H54 (cell line): ENCODE measurements at places on chromosomes 7 and 10.

- DNase-seq = no peak
Observed at GRCh38 chr7:55105952-55106351, 87.1 kb downstream of the EGFR start.

DNA sequence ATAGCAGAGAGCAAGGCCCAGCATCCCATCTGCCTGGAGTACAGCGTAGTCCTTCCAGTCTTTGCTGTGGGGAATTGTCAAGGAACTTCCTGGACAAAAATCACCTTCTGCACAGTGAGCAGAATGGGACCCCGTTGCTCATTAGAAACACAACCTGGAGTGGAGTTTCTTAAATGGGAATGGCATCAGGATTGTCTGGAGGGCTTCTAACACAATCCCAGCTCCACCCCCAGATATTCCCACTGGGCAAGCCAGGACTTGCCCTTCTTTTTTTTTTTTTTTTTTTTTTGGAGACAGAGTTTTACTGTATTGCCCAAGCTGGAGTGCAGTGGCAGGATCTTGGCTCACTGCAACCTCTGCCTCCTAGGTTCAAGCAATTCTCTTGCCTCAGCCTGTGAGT lies 356.4 kb downstream of the GALNT17 start:
- DNase-seq = no peak

DNA sequence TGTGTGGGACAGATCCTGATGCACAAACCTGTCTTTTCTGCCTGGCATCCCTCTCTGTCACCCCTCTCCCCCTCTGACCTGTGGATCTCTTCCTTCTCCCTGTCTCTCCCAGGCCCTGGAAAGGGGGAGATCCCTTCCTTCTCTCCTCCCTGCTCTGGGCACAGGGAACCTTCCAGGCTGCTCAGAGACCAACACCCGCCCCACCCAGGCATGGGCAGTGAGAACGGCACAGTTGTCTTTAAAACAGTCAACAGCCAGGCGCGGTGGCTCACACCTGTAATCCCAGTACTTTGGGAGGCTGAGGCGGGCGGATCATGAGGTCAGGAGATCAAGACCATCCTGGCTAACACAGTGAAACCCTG lies 34.7 kb downstream of the KCNH2 start:
- no peak for DNase-seq

DNA sequence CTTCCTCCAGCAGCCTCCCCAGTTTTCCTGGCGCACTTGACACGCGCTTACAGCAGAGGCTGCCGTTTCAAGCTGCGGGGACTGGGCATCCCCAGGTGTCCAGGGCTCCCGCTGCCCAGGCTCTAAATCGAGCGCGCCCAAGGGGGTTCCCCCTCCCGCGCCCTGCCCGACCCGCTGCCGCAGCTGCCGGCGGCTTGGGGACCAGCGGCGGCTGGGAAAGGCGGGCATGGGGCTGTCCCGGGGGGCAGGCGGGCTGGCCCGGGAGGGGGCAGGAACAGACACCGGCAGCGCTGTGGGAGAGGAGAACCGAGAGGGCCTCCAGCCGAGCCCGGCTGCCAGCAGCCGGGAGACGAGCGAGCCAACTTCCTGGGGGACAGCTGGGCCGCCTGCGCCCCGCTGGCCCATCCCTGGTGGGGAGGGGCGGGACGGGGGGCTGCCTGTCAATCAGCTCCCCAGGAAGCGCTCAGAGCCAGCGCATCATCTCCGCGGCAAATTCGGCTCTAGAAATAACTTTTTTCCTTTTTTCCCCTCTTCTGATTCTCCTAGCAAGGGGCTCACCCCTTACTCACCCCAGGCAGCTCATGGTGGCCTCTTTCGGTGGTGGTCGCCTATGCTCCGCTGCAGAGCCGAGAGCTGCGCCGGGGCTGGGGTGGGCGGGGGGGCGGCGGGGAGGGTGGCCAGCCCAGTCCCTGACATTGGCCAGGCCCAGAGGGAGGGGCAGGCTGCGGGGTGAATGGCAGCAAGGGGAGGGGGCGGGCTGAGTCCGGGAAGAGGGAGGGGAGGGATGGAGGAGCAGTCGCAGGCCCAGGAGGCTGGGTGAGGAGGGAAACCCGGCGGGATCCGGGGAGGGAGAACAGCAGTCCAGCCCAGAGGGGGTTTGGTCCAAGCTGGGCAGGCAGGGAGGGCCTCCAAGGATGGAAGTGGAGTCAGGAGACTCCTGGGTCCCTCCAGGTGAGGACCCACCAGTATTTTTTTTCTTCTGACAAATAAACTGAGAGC lies 14.7 kb downstream of the GRID2IP start:
- no peak for DNase-seq

GRCh38 chr7:107854989-107855388 lies 36.0 kb upstream of the DLD start:
- DNase-seq = no peak

GRCh38 chr7:39130274-39130673 lies 152.6 kb downstream of the POU6F2 start:
- DNase-seq = no peak

DNA sequence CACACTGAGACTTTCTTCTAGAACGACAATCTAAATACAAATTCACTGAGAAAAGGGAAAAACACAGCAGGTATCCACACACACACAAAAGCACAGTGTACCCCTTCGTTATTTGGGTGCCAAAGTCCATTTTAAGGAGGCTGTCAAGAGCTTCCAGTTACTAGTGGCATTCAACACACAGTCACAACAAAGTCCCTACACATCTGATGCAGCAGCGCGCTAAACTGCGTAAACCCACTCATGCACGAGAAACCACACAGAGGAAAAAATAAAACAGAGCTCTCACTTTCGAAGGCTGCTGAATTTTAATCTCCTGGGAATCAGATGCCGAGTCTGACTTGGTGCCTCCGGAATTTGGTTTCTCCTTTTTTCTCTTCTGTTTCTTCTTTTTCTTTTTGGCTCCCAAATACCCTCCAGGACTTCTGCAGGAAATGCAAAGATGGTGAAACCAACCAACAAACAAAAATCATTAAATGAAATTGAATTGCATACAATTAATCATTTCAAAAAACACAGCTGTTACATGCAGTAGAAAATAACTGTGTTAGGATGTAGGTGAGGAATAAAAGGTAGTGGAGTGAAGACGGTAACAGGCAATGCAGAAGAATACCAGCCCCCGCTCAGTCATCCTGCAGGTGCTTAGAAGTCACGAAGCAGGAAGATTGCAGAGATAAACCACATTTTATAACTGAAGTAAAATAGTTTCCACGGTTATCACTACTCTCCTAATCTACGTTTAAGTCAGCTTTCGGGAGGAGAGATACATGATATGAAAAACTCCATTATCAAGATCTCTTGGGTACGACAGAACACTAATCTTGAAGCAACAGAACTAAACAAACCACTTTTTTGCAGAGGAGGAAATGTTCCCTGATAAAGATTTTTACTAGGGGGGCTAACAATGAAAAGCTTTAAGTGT lies 27.1 kb downstream of the NMT2 start:
- no peak for DNase-seq

GRCh38 chr7:95845007-95845406 lies 72.7 kb downstream of the DYNC1I1 start:
- DNase-seq = no peak

DNA sequence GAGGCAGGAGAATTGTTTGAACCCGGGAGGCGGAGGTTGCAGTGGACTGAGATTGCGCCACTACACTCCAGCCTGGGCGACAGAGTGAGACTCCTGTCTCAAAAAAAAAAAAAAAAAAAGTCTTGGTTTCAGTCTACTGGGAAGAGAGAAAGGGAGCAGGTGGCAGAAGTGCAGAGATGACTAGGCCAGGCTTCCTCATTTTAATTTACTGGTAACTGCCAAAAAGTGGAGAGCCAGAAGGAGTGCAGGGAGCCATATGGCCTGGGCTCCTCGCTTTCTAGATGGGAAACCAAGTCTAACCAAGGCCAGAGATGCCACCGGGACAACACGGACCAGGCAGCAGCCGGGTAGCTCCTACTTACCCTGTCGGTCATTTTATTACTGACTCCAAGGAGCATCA lies 12.2 kb downstream of the SEPHS1 start:
- no peak for DNase-seq

DNA sequence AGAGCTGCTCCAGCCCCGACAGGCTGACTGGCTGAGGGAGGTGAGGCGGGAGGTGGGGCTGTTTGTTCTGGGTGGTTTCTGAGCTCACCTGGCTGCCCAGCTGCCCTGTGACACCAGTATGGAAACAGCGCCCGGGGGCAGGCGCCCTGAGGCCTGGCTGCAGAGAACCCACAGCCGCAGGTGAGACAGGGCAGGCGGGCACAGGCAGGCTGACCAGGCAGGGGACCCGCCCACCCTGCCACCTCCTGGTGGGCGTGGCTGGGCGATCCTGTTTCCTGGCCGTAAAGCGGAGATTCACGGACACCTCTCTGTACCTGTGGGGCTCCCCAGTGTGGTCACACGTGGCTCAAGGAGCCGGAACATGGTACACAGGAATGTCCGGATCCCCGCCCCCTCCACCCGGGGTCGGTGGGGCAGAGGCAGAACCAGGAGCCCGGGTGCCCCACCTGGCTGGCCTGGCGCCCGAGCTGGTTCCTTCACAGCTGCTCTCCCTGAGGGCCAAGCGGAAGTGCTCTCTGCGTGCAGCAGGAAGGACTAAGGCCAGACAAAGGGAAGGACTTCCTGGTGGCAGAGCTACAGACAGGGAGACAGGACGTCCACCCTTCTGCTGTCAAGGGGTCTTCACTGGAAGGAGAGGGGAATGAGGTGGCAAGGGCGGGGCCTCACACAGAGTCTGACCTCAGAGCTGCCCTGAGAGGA lies 3.9 kb downstream of the MICALL2 start:
- DNase-seq = no peak

DNA sequence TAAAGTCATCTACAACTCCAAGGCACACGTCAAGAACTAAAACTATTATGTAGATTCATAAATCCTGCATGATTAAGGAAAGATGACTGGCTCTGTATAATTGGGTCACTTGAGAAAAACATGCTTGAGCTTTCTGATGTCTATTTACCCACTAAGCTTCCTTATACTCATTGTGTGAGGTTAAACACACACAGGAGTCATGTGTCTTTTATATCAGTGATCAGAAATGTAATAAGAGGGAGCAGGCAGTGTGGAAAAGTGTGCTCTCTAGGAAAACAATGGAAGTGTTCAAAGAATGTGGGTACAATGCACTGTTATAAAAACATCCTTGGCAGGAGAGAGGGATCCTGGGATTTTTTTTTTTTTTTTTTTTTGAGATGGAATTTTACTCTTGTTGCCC lies 108.6 kb upstream of the ARID5B start:
- DNase-seq = no peak

GRCh38 chr10:79133416-79133815 lies 64.7 kb downstream of the ZMIZ1 start:
- DNase-seq = no peak

DNA sequence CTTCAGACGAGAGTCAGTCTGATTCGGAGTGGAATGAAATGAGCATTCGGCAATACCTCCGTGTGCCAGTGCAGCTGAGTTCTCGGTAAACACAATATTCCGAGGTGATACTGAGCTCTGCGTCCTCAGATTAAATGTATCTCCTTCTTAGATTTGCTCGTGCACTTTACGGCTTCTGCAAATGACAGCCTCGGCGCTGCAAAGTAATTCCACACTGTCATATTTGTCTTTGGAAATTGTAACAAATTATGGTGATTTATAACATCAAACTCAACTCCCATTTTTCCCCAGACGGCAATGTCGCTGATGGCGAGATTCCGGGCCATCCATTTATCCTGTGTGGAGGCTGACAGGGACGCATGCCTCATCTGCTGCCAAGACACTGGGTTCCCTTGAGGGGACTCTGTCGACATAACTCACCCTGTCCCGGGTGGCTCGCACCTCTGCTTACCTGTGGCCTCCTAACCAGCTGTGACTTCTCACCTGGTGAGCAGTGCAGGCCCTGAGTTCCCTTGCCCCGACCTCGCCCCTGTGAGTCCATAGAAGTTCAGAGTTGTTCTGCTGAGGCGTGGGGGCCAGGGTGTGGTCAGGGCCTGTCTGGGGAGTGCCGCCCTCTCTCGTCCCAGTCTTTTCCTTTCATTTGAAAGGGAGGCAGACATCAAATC lies 201.9 kb downstream of the ADARB2 start:
- no peak for DNase-seq

GRCh38 chr7:140165422-140165821 lies 11.4 kb downstream of the KDM7A start:
- DNase-seq = no peak

GRCh38 chr10:6607182-6607581 lies 27.1 kb upstream of the PRKCQ start:
- no peak for DNase-seq

DNA sequence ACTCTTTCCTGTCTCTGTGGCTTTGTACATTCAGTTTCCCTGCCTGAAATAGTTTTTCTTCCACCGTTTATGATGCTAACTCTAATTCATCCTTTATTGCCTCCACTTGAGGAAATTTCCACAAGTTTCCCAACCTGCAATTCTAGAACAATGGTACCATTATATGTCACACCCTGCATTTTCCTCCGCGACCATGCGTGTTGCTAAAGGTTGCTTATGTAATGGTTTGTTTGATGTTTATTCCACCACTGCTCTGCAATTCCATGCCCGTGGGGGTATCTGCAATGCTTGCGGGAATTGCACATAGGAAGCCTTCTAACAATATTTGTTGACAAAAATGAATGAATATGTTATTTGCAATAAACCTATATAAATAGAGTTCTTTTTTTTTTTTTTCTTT lies 69.5 kb upstream of the ST8SIA6 start:
- no peak for DNase-seq

DNA sequence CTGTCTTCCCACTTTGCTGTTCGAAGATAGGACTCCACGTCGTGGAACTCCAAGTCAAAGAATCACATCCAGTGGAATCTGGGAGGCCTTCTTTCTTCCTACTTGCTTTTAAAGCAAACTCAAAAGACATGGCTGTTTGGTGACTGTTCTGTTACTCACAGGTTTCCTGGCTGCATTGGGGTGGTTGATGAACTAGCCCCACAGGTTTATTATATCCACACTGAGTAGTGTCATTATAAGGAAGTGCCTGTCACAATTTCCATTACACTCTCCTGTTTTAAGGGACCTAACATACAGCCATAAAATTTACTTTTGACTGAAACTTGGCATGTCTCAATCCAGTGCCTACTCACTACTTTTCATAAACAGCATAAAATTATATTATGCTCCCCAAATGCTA lies 287.3 kb upstream of the SP4 start:
- no peak for DNase-seq

- DNase-seq = no peak
Observed at GRCh38 chr7:29193316-29194205, 1.0 kb upstream of the CHN2 start.

GRCh38 chr10:43354879-43355380 lies 16.5 kb upstream of the FXYD4 start:
- DNase-seq = no peak

- DNase-seq = no peak
Observed at GRCh38 chr7:113752289-113752688, 166.5 kb downstream of the PPP1R3A start.

GRCh38 chr7:22252016-22252415 lies 104.9 kb downstream of the RAPGEF5 start:
- no peak for DNase-seq

GRCh38 chr7:151249034-151249731 lies 689 bp upstream of the SMARCD3 start:
- no peak for DNase-seq
